ENCODE measurements at places on chromosomes 5 and 9.

- no peak for DNase-seq
Observed at GRCh38 chr9:92324889-92325268, 271 bp downstream of the NOL8 start.

- no peak for DNase-seq
Observed at GRCh38 chr5:43034591-43034968, 5.5 kb downstream of the ANXA2R start.

GRCh38 chr5:113425909-113426308, 8.9 kb downstream of the TSSK1B start:
- DNase-seq = no peak

- peak; percentile 57 for DNase-seq
Observed at GRCh38 chr5:52989781-52990527, 802 bp downstream of the ITGA2 start.

- no peak for DNase-seq
Observed at GRCh38 chr5:74945561-74946165, 79.5 kb upstream of the FAM169A start.

DNA sequence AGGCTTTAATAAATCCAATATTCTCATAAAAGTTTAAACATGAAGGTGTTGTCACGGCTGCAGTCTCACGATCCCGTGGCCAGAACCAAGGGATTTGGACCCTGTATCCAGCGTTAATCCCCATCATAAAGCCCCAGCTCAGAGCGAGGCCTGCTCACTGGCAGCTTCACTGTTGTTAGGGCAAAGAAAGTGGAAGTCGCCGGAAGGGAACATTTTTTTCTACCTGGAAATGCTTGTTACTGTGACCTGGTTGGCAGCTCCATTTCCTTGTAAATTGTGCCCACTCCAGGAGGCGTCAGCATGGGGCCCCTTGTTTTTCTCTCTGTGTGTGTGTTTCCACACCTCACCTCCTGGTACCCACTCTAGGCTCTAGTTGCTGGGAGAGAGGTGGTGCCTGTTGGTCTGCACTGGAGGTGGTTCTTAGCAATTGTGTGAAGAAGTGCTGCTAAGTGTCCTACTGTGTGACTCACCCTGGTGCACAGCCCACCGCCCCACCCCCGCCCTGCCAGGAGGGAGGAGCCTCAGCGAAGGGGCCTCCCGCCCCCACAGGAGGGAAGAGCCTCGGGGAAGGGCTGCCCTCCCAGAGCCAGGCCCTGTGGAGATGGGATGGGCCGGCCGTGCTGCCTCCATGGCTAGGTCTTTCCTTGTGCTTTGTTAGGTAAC, 105.1 kb downstream of the EHMT1 start:
- DNase-seq = peak; percentile 49
